Skeletal muscle cell (primary cell): ENCODE measurements at places on chromosomes 13 and 19.

GRCh38 chr19:24065865-24066604, 21.0 kb upstream of the ZNF254 start:
- DNase-seq, result no peak

DNA sequence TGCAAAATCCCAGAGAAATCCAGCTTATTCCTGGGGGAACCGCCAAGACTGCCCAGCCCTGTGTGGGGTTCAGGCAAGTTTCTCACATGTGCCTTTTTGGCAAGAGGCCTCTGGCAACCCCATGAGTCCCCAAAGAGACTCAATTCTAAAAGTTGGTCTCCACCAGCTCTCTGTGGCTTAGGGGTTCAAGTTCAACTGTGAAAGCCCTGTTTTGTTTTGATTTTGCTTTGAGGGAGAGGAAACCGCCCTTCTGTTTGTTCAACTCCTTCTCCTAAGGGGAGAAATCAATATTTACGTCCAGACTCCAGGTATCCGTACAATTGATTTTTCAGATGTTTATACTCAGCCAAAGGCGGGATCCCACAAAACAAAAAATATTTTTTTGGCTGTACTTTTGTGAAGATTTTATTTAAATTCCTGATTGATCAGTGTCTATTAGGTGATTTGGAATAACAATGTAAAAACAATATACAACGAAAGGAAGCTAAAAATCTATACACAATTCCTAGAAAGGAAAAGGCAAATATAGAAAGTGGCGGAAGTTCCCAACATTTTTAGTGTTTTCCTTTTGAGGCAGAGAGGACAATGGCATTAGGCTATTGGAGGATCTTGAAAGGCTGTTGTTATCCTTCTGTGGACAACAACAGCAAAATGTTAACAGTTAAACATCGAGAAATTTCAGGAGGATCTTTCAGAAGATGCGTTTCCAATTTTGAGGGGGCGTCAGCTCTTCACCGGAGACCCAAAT, 583 bp upstream of the LDLR start:
- DNase-seq, result no peak

GRCh38 chr13:107736731-107737130, 478.6 kb downstream of the LIG4 start:
- DNase-seq, result no peak

DNA sequence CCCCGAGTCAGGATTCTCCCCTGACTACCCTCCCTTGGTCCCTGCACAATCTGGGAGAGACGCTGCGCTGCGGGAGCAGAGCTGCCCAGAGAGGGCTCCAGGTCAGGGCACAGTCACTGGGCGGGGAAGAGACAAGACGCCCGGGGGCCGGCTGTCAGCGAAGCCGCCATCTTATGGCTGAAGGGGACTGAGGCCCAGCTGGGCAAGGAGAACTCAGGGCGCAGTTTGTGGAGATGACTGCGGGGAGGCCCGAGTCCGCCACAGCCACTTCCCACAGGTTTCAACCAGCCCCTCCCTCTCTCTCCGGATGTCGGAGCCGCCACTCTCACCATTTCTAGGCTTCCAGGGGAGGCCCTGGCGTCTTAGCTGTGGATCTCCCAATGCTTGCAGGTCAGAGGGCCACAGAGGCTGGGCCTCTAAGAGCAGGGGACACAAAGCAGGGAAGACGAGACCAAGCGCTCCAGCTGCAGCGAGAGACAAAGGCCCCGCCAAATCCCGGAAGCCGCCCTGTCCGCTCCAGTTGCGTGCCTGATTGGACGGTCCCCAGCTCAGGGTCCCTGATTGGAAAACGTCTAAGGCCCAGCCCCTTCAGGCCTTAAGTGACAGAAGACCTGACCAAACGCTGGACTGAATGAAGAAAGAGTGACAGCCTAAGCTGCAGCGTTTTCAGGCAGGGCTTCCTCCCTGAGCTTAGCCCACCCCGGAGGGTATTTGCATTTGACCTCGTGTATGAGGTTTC, at the start of gene ZNF724:
Gene ZNF724 (minus strand): TSS at position 484 of the 739 bp plus-strand sequence. CDS start 152 bp downstream, at position 332.
- peak; percentile 92 for DNase-seq

DNA sequence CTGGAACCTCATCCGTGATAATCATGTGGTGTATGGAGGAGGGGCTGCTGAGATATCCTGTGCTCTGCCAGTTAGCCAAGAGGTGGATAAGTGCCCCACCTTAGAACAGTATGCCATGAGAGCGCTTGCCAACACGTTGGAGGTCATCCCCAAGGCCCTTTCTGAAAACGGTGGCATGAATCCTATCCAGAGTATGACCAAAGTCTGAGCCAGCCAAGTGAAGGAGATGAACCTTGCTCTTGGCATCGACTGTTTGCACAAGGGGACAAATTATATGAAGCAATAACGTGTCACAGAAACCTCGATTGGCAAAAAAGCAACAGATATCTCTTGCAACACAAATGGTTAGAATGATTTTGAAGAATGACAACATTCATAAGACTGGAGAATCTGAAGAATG, 251.2 kb upstream of the OBI1 start:
- no peak for DNase-seq

GRCh38 chr13:106911627-106912026, 343.7 kb upstream of the ARGLU1 start:
- DNase-seq, result no peak

- no peak for DNase-seq
Observed at GRCh38 chr19:46875234-46875633, 14.4 kb downstream of the ARHGAP35 start.

DNA sequence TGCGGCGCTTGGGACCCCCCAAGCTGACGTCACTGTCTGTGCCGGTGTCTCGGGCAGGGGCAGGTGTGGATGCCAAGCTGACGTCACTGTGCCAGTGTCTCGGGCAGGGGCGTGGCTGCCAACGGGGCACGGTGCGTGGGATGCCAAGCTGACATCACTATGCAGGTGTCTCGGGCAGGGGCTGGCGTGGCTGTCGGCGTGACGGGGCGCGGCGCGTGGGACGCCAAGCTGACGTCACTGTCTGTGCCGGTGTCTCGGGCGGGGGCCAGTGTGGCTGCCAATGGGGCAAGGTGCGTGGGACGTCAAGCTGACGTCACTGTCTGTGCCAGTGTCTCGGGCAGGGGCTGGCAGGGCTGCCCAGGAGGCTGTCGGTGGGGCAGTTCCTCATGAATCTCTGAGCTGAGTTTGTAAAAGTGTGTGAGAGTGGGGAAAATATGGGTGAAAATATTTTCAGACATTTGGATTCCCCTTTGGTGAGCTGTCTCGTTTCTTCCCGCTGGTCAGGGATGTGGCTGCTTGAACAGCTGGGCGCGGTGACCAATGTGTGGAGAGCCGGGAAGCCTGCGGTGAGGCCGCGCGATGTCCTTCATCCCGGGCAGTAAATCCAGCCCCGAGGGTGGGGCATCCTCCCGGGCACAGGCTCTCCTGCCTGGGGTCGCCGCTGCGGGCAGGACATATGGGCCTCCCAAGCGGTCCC, 25.2 kb downstream of the MCF2L start:
- no peak for DNase-seq
